ENCODE measurements at places on chromosomes 1 and 21.

DNA sequence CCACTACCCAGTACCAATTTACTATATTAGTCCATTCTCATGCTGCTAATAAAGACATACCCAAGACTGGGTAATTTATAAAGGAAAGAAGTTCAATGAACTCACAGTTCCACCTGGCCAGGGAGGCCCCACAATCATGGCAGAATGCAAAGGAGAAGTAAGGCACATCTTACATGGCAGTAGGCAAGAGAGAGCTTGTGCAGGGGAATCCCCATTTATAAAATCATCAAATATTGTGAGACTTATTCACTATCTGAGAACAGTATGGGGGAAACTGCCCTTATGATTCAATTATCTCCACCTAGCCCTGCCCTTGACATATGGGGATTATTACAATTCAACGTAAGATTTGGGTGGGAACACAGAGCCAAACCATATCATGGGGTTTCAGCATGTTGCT is 6.4 kb downstream of the CD58 start:
- DNase-seq, result no peak

DNA sequence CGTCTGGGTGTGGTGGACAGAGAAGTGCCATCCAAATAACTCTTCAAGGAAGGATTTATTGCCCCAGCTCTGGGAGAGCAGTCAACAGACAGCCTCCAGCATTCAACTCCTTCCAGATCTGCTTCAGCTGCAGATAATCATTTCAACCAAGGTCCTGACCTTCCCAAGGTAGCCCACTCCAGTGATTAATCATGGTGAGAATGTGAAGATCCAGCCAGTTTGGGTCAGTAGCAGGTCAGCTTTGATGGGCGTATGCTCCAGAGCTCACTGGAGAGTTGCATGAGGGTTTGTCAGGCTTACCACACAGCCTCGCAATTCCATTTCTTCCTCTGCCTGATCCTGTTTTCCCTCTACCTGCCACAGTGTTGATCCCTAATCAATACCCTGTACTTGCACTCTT is 214.5 kb upstream of the ZRANB2 start:
- DNase-seq, result no peak

- DNase-seq, result no peak
Measured at GRCh38 chr1:17828991-17829390, 73.9 kb downstream of the ACTL8 start.

GRCh38 chr1:63014267-63014666 is 230.3 kb downstream of the ATG4C start:
- DNase-seq, result no peak

- no peak for DNase-seq
Measured at GRCh38 chr1:91761295-91761721, 124.6 kb downstream of the TGFBR3 start.

DNA sequence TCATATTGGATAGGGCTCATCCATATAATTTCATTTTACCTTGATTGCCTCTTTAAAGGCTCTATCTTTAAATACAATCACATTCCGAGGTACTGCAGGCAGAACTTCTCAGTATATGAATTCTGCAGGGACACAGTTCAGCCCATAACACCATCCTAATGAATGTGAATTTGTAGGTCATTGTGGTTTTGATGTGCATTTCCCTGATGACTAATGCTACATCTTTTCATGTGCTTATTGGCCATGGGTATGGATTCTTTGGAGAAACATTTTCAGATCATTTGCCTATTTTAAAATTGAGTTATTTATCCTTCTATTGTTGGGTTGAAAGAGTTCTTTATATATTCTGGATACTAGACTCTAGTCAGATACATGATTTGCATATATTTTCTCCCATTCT is 9.6 kb upstream of the RPS6KC1 start:
- DNase-seq, result no peak

- no peak for DNase-seq
Measured at GRCh38 chr1:175433532-175434282, 241.1 kb upstream of the KIAA0040 start.

GRCh38 chr1:2567083-2567679 is 11.0 kb downstream of the TNFRSF14 start:
- no peak for DNase-seq

DNA sequence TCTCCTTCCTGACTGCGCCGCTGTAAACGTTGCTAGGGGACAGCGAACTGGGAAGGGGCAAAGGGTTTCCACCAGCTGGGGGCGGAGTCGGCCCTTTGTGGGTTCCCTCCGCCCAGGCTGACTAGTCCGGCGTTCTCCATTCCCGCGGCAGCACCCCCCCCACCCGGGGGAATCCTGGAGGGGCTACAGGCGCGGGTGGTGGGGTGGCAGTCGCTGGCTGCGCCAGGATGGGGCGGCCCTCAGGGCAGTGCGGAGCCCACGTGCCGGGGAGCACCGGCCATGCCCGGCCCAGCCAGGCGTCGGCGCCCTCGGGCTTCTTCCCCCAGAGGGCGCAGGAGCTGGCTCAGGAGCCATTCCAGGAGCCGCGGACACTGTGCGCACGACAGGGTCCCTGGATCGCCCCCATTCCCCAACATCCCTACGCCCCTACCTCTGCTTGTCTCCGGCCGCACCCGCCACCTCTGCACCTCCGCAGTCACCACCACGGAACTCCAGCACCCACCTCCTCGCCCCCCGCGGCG is 476 bp downstream of the BATF3 start:
- DNase-seq, result peak; percentile 40

GRCh38 chr21:35216996-35217395 is 167.9 kb upstream of the RUNX1 start:
- no peak for DNase-seq

GRCh38 chr1:160539990-160540858 is 17.2 kb upstream of the SLAMF6 start:
- no peak for DNase-seq

DNA sequence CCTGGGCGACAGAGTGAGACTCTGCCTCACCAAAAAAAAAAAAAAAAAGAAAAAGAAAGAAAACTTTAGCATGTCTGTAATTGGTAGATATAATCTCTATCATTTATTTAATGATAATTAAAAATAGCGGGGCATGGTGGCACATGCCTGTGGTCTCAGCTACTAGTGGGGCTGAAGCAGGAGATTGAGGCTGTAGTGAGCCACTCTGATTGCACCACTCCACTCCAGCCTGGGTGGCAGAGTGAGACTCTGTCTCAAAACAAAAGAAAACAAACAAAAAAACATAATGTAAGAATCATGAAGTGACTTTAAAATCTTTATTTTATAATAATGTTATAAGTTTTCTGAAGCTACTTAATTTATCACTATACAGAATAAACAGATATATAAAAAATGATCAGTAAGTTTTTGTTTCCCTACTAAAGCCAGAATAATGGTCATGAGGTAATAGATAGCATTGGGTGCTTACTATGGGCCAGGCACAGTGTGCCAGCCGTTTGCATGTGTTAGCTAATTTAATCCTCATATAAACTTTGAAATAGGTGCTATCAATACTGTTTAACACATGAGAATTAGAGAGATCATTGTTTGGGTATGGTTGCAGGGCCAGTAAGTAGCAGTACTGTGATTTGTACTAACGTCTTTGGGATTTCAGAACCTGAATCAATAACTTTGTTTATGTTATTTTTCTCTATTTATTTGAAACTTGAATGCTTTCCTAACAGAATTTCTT is 23.8 kb downstream of the CLIC4 start:
- DNase-seq, result no peak

GRCh38 chr1:179079113-179079761 is 2.6 kb upstream of the TOR3A start:
- DNase-seq, result no peak

- DNase-seq, result no peak
Measured at GRCh38 chr1:116532671-116533428, 38.0 kb downstream of the CD58 start.

DNA sequence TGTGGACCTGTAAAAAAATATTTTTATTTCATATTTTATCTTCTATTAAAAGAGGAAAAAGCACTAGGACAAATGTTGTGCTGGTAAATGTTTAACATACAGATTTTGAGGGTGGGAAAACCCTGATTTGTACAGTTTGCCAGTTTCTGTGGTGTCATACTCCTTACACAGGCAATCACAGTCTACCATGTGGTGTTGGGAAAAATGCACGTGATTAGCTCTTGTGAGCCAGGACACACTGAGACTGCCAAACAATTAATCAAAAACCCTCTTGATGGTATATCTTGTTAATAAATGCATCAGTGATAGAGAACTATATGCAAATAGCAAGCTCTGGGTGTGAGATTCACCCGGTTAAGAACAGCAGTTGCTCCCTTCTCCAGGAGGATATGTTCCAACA is 136.5 kb upstream of the ZC3H11B start:
- no peak for DNase-seq

DNA sequence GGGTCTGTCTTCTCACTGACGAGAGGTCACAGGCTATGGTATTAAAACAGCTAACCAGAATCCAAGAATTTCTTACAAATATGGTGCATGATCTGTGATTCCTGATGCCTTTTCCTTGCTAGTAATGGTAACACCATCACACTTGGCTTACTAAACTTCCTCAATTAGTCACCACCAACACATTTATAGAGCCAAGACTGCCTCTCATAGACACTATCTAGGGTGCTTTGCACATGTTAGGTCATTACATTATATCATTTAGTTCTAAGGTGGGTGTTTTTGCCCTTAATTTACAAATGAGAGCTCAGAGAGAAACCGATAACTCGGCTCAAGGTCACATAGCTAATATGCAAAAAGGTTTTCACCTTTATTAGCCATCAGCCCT is 8.7 kb downstream of the KIF21B start:
- DNase-seq, result no peak

DNA sequence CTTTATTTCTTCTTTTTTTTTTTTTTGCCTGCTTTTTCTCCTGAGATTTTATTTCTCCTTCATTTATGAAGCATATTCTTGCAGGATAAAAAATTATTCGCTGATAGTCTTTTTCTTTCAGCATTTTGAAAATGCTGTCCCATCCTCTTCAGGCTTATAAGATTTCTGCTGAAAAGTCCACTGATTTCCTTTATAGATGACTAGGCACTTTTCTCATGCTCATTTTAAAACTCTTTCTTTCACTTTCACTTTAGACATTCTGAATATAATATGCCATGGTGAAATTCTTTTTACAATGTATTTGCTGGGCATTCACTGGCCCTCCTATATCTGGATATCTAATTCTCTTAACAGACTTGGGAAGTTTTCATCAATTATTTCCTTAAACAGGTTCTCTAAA is 25.5 kb upstream of the GTF2B start:
- no peak for DNase-seq

GRCh38 chr1:161730050-161730564 is 8.8 kb downstream of the FCRLB start:
- no peak for DNase-seq

DNA sequence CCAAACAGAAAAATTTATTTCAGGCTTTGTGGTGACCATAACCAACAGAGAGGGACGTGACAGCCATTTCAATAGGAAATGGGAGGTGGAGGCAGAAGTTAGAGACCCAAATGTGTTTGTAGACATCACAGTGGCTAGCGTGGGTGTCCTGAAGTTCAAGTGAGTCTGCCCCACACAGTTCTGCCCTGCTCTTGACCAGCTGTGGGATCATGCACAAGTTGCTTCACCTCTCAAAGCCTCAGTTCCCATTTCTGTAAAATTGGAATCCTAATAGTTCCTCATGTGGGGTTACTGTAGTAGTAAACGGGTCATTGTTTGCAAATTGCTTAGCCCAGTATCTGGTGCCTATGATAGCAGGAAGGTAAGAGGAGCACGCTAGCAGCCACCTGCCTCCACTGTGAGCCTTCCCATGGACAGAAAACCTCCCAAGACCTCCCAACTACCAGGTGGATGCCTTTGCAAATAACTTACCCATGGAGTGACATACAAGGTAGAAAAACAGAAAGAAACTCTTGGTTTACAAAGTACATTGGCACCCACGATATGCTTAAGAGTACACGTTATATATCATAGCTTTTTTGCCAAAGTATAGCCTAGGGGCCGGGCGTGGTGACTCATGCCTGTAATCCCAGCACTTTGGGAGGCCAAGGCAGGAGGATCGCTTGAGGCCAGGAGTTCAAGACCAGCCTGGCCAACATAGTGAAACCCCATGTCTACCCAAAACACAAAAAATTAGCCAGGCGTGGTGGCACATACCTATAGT is 29.1 kb downstream of the FHAD1 start:
- DNase-seq, result no peak

DNA sequence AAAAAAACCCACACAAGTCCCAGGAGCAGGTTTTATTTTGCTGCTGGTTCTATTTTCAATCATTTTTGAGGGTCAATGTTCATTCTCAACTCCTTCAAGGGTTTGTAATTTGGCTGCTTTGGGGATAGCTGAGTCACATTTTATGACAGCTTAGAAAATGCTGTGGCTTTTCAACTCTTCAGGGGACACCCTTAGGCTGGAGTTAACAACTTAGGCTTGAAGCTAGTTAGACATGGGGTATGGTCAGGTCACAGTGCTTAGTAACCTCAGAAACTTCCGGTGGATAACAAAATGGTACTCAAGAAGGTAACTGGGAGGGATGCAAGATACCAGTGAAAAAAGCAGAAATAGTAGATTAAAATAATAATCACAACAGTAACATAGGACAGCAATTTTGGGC is 308.8 kb downstream of the HHIPL2 start:
- no peak for DNase-seq

DNA sequence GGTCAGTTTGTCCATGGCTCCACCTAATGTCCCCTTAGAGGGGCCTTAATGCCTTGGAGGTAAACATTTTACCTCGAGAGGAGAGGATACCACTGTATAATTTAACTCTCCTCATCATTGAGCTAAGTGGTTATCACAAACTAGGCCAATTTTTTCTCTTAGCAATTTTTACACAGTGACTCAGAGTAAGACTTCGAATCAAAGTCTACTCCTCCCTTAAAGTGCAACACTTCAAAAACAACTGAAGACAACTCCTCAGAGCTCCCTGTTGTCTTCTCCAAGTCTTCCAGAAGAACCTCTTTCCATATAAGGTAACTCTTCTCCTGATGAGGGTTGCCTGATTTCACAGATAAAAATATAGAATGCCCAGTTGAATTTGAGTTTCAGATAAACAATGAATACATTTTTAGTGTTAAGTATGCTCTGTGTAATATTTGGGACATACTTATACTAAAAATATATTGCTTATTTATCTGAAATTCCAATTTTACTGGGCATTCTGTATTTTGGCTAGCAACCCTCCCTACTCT is 4.9 kb upstream of the PTGFRN start:
- DNase-seq, result no peak

GRCh38 chr1:36555041-36555440 is 72.3 kb upstream of the CSF3R start:
- DNase-seq, result no peak

- DNase-seq, result no peak
Measured at GRCh38 chr21:36134803-36135390, at the start of gene CBR3. TSS of gene CBR3 (plus strand) at chr21:36135079. CDS start at chr21:36135193, 114 bp downstream.
